ENCODE measurements at places on chromosomes 16 and 17.

GRCh38 chr17:54009502-54009901, 186.8 kb downstream of the KIF2B start:
- no peak for DNase-seq

GRCh38 chr16:4388271-4389021, 16.8 kb downstream of the VASN start:
- no peak for DNase-seq

- DNase-seq = no peak
These were observed 24.9 kb upstream of the LRRC37A start for GRCh38 chr17:46270032-46270431.

DNA sequence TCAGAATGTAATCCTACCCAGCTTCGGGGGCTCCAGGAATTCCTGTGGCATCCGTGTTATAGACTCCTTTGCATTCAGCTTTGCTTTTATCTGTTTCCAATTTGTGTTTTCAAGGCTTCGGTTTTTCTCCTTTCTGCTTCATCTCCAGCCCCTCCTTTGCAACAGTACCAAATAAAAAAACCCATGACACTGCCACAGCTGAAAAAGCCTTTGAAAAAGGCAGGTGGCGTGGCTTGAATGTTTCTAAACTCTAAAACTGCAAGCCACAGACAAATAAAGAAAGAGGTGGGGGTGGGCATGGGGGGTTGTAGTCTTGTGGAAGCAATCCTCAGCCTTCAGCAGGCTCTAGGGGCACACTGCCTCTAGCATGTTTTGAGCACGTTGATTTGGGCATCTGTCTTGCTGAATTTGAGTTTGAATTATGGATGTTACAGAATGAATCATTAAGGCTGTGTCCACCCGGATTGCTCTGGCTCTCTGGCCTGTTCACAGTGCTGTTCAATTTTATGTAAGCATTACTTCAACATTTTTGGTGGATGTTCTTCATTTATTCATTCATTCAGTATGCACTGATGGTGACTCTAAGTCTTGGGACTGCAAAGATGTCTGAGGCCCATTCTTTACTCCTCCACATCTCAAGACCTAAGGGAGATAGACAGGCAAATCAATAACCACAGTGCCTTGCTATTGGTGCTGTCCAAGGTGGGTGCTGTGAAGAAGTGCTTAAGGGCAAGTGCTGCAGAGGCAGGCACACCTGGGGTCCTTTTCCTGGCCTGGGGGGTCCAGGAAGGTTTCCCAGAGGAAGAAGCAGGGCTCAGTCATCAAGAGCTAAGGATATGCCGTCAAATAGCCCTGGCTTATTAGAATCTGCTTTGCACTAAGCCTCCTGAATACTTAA, 77.4 kb downstream of the CDH13 start:
- DNase-seq = no peak

DNA sequence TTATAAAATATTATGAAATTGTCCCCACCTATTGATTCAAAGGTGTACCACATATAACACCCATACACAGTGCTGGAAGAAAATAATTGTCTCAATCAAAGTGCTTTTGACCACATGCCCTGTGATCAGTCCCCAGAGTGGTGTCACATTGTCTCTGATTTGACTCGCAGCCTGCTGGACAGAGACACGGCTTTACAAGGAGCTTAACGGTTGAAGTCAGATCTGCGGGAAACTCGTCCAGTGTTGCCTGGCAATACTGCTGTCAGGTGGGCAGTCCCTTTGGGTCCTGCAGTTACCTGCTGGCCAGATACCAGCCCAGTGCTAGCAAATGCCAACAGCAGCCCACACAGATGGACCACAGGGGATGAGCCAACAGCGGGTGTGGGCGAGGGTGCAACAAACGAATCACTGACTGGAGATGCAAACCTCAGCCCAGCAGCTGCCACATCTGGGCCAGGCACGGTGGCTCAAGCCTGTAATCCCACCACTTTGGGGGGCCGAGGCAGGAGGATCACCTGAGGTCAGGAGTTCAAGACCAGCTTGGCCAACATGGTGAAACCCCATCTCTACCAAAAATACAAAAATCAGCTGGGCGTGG, 26.2 kb upstream of the SSTR2 start:
- DNase-seq = no peak

- DNase-seq = no peak
These were observed 3.9 kb upstream of the PHAF1 start for GRCh38 chr16:67105881-67106280.

- DNase-seq = no peak
These were observed at the start of gene FDXR for GRCh38 chr17:74872313-74873036. FDXR (minus strand) TSS chr17:74872994; CDS start chr17:74872944, 50 bp downstream.

GRCh38 chr17:73139296-73139695, 25.5 kb upstream of the SSTR2 start:
- no peak for DNase-seq

GRCh38 chr16:68074850-68075555, 10.2 kb upstream of the NFATC3 start:
- no peak for DNase-seq
